Germinal center (tissue), 1 donor: ENCODE measurements at places on chromosomes 11 and 22.
A peak's percentile ranks its signal among the peaks of the same experiment; 100 is the strongest.

DNA sequence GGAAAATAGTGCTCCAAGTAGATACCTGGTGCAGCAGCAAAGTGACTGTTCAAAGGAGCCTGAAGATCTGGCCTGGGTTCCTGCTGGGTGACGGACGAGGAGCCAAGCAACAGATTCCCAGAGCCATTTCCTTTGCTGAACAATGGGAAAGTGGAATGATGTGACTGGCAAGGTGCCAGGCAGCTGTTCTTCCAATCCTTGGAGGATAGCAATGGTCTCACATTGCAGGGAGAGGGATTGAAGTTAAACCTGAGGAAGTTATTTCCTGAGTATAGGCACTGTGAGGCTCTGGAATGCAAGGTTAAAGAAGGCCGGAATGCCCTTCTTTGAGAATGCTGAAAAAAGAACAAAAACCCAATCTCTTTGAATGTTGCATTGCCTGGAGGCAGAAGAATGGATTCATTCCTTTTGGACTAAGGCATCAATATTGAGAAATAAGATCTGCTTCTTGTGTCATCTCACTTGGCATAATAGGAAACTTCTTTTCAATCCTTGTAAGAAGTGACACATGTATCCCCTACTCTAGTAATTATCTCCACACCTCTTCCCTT is 223.8 kb downstream of the BLID start:
- DNase-seq = no peak

DNA sequence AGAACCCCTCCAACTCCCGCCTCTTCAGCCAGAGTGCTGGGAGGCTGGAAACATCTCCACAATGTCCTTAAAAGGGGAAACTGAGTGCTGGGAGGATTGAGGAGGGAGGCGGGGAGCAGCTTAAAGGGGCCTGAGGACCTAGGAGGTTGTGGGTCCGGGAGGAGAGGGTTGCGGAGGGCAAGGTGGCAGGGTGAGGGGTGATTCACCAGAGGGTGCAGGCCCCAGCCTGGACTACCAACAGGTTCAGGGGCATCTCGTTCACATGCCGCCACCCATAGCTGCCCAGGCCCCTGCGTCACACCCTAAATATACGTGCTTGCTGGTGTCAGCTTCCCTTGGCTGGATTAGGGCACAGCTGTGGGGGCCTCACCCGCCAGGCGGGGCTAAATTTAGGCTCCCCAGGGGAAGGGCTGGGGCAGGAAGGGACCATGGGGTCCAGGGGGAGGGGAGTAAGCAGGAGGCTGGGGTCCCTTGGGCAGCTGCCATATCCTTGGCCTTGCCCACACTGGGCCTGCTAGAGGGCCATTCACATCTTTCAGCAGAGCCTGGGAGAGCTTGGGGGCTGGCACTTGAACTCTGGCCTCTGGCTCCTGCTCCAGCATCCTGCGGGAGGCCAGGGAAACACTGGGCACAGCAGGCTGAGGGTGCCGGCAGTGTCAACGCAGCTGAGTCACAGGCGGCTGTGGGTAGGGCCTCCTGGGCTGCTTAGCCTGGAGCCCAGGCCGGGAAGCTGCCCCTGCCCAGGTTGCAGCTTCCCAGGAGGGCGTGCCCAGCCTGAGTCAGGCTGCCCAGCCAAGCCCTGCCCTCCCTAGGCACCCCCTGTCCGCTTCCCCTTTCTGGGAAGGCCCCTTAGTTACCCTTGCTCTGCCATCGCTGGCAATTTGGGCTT is 1.3 kb downstream of the EHBP1L1 start:
- DNase-seq = peak; percentile 69

DNA sequence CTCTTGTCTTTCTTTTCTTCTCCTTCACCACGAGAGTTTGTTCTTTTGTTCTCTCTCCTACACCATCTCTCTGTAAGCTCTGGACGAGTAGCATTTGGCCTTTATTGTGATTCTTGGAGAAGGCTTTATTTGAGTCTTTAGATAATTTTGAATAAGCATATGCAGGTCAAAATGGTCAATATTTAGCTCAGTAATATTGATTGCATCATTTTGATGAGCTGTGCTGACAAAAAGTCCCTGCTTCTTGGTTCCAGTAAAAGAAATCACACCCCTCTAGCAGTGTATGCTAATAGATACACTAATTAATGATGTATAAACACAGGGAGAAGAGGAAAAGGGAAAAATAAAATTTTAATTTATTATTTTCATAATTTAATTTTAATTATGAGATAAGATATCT is 25.8 kb upstream of the MUC15 start:
- DNase-seq = no peak

DNA sequence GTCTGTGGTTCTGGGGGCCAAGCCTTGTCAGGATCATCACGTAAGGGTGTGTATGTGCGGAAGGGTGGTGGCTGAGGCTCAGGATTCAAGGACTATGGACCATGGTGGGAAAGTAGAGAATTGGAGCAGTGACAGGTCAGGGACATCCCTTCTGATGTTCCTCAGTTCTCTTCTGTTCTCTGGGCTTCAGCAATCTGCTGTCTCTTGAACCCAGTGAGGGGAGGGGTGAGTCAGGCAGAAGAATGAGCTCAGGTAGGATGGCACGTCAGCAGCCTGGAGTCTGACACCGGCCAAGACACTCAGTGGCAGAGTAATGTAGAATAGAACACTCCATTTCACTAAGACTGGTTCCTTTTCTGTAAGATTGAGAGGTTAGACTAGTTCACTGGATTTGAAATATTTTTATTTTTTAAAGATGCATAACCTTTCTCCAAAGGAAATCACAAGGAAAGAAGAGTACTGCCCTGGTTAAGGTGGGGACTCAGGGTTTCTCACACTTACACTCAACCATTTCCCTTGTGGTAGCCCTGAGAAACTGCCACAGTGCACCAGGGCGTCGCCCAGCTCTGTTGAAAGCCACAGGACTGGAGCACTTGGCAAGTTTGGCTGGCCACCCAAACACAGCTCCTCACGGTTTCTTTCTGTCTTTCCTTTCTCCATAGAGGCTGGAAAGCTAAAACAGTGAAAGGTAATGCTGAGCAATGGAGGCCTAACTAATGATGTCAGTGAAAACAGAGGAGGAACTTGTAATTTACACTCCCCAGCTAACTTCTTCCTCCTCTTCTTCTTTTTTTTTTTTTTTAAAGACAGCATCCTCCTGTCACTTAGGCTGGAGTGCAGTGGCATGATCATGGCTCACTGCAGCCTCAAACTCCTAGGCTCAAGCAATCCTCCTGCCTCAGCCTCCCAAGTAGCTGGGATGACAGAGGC is 23.1 kb upstream of the MICAL2 start:
- DNase-seq = no peak

DNA sequence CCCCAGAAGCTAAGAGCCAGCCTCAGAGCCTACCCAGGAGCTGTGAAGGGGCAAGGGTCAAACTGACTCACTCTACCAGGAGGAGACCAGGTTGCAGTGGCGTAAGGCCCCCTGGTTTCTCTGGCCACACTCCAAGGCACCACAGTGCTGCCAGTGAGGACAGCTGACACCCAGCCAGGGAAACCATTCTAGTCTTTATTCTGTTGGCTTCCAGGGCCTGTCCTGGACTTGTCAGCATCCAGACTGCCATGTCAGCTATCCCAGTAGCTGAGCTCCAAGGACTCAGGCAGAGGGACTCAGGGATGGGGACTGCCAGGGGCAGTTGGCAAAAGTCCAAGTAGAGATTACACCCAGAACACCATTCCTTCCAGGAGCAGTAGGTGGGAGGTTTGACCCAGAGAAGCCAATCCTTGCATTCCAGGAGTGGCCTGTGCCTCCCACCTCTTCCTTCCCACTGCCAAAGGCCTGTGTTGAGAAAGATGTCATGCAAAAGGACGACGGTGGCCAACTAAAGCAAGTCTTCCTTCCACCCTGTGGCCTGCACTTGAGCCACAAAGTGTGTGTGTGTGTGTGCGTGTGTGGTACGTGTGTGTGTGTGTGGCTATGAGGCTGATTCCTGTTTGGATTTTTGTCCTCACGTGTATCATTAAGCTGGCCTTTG is 3.6 kb upstream of the MAPK8IP1 start:
- DNase-seq = no peak
